ENCODE measurements at places on chromosomes 6 and 20. TPM values are rescaled to one million over a fixed set of nuclear protein-coding genes. Genes with fewer than 3 reads are reported as not detected.

DNA sequence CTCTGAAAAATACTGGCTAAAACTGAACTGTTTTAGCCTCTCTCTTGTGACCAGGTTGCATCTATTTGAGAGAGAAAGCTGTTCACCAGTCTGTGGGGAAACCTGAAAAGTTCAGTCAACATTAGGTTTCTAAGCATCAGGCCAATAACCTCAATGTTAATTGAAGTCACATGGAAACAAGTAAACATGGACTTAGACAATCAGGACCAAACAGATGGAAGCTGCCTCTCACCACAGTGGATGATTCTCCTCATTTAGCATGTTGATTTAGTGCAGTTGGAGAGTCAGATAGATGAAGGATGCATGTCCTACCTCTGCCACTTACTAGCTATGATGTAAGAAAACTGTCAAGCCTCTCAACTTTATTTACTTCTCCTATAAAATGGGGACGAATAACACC, 18.2 kb downstream of the SCGN start:
- no peak for DNase-seq

The TBX18 gene
- 33.5 TPM for total RNA-seq

DNA sequence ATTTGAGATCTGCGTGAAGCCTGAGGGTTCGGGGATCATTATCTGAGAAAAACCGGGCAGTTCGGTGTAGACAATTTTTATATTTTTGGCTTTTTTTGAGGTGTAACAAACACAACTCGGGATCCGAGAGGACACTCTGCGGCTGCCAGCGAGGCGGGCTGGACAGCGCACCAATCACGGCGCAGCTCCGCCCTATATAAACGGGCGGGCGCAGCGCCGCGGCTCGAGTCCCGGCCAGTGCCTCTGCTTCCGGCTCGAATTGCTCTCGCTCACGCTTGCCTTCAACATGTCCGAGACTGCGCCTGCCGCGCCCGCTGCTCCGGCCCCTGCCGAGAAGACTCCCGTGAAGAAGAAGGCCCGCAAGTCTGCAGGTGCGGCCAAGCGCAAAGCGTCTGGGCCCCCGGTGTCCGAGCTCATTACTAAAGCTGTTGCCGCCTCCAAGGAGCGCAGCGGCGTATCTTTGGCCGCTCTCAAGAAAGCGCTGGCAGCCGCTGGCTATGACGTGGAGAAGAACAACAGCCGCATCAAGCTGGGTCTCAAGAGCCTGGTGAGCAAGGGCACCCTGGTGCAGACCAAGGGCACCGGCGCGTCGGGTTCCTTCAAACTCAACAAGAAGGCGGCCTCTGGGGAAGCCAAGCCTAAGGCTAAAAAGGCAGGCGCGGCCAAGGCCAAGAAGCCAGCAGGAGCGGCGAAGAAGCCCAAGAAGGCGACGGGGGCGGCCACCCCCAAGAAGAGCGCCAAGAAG, 69.0 kb downstream of the HFE start:
- peak; percentile 83 for DNase-seq

DNA sequence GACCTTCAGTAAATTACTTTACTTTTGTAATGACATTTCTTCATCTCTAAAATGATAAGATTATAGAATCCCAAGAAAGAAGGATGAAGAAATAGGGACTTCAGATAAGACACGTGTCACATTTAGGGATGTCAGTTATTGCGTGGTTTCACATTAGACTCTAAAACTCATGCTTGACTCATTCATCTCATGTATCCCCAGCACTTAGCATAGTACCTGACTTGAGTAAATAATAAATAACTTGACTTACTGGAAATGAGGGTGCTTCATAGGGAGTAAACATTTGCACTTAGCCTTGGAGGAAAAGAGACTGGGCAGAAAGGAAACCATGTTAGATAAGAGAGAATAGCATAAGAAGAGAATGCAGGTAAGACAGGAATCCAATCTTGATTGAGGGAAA, 37.2 kb downstream of the VTA1 start:
- DNase-seq: no peak

The MAPK13 gene
- total RNA-seq: 29.5 TPM

The VAPB gene
- 18.1 TPM for total RNA-seq

DNA sequence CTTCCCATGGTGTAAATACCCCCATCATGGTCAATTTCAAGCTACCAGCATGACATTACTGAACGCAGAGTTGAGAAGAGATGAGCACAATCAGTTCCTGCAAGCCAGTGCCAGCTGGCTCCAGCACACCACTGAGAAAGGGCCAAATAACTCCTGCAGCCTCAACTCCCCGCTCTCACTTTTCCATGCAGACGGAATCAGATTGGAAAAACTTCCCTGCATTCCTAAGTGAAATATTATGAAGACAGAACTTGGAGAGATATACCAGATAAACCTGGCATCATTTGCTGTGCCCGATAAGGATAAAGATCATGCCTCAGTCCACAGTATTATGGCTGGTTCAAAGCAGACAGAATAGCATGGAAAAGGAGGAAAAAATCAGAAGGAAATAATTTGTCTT, 56.7 kb downstream of the FILIP1 start:
- DNase-seq: peak; percentile 77

GRCh38 chr20:25587536-25587935, 2.2 kb upstream of the NINL start:
- no peak for DNase-seq

The BPI gene
- 7.9 TPM for total RNA-seq

DNA sequence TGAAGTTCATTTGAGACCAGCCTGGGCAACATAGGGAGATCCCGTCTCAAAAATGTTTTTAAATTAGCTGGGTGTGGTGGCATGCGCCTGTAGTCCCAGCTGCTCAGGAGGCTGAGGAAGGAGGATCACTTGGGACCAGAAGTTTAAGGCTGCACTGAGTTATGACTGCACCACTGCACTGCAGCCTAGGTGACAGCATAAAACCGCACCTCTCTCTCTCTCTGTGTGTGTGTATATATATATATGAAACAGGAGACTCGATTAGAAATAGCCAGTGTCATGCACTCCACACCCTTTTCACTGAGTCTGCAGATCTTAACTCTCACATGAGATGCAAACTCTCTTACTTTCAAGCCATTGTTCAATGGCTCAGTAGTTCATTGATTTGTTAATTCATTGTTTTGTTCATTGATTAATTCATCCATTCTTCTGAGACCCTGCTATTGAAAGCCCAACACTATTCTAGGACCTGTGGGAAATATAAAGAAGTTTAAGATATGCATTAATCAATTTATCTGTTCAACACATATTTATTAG, 52.4 kb upstream of the MRPS10 start:
- DNase-seq: no peak

- DNase-seq: no peak
Observed at GRCh38 chr6:139944131-139944530, 569.7 kb upstream of the CITED2 start.

- DNase-seq: no peak
Observed at GRCh38 chr6:30886897-30887255, 2.6 kb downstream of the DDR1 start.

The NKX2-2 gene
- not detected for total RNA-seq

The CDSN gene
- total RNA-seq: 37.1 TPM
